Uterus (tissue), 4 donors: ENCODE measurements at places on chromosomes 3 and 15.

DNA sequence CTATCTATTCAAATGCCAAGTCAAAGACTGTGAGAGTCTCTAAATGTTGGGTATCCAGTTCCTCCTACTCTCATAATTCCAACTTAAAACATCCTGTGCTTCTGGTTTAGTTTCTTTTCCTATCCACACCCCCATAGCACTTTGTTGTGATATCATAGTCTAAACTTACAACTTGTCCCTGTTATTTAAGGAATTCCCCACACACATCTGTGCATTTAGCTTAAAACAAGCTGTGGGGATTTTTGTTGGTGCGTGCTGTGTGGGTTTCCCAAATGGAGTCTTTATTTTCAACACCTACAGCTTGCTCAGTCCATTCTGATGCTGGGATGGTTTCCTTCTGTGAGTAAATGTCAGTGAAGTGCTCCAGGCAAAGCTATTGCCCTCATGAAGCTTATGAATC is 167.3 kb downstream of the GMNC start:
- no peak for DNase-seq

GRCh38 chr15:36344887-36345286 is 234.5 kb upstream of the CDIN1 start:
- no peak for DNase-seq

DNA sequence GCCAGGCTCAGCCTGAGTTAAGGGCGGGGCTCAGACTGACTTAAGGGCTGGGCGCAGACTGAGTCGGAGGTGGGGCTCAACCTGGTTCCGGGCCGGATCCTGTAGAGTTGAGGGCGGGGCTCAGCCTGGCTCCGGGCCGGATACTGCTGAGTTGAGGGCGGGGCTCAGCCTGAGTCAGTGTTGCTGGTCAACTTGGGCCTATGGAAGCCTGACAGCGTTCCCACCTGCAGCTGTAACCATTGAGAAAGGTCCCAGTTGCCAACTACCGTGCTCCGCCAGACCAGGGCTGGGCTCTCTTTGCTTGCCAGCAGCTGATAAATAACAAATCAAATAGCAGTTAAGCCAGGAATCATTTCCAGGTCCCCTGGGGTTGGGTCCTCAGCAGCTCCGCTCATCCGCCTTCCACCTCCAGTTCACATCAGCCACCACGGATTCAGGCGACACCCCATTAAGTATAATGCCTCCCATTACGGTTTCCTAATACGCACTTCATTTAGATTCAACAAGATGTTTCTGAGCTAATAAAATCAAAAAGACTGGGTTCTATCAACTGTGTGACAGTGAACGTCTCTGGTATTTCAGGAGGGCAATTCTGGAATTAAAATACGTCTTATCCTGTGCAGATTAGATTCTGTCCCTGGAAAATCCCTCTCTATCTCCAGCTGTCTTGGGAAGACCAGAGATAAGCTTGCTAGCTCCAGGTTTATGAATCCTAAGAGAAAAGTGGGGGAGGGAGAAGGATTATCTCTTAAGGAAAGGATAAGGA is 7.3 kb downstream of the GRIP2 start:
- no peak for DNase-seq

DNA sequence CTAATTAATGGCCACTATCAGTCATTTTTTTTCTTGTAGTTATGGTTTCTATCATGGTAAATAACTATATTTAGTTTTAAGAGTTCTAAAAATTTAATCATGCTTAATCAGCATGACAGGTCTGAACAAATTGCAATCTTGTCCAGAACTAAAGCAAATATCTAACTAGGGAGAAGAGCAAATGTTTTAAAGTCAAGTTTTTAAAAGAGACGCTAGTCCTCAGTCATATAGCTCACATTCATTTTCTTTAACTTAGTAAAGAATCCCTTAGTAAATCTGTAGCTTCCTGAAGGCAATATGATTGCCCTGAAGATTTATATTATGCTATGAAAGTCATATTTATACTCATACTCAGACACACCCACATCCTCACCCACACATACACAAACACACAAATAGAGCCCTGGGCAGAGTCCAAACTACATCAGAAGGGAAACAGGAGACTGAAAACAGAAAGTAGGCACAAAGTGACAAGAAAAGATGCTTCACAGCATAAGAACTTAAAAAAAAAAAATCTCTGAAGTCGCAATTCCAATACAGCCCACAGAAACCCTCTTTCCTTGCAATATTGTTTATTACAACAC is 1149.1 kb downstream of the SI start:
- DNase-seq, result no peak
